NCI-H2081 (cell line): ENCODE measurements at places on chromosomes 5 and 9.
A peak's percentile ranks its signal among the peaks of the same experiment; 100 is the strongest.

- DNase-seq = no peak
Measured at GRCh38 chr9:15268782-15269181, 38.2 kb downstream of the TTC39B start.

DNA sequence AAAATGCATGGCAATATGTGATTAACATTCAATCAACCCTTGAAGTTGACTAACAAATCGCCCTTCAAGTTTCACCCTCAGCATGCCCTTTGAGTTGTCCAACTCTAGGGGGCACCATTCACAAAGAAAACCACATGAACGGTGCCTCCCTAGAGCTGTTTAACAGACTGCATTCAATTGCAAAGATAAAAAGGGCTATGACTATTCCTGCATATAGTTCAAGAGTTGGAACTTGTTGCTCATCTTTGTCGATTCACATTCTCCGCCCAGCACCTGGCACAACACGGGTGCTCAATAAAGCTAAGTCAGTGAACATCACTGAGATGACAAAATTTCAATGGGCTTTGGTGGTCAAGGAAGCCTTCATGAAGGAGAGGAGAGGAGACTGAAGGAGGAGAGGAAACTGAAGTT, 69.6 kb upstream of the SLC30A5 start:
- DNase-seq = peak; percentile 61

GRCh38 chr9:137213160-137214060, 7.9 kb downstream of the NDOR1 start:
- DNase-seq = no peak

- no peak for DNase-seq
Measured at GRCh38 chr9:87501806-87502205, 4.1 kb downstream of the DAPK1 start.

DNA sequence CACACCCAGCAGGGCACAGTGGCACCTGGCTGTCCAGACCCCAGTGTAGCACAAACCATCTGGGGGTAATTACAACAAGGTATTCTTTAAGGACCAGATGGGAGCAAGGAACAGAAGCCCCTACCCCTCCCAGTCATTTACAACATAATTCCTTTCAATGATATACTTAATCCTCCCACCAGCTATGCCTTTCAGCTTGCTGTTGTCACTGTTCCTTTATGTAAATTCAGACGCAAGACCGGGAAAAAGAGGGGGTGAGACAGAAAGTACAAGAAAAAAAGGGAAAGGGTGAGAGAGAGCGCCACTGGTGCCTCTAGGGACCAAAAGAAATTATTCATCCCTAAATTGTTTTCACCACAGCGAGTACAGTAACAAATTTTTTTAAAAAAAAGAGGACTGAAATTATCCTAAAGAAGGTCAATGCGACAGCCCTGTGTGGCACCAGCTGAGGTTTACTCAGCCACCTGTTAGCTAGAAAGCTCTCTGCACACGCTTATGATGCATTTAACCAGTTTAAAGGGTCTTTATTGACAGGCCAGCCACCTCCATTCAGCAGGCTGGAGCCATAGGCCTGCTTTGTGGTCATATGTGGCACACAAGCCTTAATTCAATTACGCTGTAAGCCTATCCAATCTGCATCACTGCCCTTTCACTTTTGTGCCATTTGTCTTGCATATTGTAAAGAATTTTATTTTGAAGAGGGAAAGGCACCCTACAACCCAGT, 210.2 kb upstream of the ISL1 start:
- DNase-seq = peak; percentile 88

DNA sequence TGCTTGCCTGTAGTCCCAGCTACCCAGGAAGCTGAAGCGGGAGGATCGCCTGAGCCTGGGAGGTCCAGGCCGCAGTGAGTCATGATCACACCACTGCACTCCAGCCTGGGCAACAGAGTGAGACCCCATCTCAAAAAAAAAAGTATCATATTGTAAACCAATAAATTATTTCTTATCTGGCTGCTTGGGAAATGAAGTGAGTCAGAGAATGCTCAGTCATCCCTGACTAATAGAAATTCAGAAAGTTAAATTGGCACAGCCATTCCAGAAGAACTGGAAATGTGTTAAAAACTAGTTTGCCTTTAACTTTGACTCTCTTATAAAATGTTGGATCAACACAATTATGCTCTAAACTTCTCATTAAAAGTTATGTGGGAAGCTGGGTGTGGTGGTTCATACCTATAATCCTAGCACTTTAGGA, 9.8 kb upstream of the GNE start:
- no peak for DNase-seq
